ENCODE measurements at places on chromosomes 16 and 17.

- DNase-seq = no peak
These were observed 826 bp upstream of the MPO start for GRCh38 chr17:58281511-58282011.

GRCh38 chr17:80034791-80035686, 633 bp downstream of the TBC1D16 start:
- DNase-seq = no peak

GRCh38 chr16:85384833-85385462, 228.2 kb upstream of the GSE1 start:
- peak; percentile 84 for DNase-seq

DNA sequence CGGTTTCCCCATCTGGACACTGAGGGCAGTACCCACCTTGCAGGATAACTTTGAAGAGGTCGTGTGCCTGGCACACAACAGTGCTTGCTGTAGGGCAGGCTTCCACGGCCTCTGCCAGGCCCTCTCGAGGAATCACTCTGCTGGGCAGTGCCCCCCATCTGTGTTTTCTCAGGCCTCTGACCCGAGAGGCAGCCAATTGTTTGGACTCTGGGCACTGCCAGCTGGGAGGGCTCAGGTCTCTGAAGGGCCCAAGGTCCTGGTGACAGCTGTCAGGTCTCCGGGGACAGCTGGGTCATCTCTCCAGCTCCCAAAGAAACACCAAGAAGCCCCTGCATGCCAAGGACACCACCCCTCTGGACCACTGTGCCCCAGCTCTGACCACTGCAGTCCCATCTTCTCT, 1.0 kb upstream of the RAB26 start:
- no peak for DNase-seq
